ENCODE measurements at places on chromosomes 2 and 18.
A peak's percentile ranks its signal among the peaks of the same experiment; 100 is the strongest.

- DNase-seq, result no peak
These were observed 27.7 kb downstream of the BIRC6 start for GRCh38 chr2:32384529-32384928.

- no peak for DNase-seq
These were observed 12.4 kb downstream of the GALNT5 start for GRCh38 chr2:157269922-157270321.

DNA sequence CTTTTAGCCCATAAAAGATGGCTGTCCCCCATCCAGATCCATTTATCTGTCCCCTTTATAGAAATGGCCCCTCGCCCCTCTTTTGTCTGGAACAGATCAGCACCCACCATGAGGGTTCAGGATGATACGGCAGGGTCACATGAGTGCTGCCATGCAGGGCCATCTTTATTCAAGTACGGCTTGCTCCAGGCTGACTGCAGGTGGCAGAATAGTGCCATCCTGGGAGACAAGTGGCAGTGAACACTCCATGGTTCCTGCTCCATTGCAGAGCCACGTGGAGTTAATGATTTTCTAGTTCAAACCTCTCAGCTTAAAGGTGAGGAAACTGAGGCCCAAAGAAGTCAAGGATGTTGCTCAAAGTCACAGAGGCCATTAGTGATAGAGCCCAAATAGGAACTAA, 180.6 kb downstream of the CLIP4 start:
- DNase-seq, result no peak

- no peak for DNase-seq
These were observed 550.8 kb upstream of the ZEB2 start for GRCh38 chr2:145070703-145071102.

DNA sequence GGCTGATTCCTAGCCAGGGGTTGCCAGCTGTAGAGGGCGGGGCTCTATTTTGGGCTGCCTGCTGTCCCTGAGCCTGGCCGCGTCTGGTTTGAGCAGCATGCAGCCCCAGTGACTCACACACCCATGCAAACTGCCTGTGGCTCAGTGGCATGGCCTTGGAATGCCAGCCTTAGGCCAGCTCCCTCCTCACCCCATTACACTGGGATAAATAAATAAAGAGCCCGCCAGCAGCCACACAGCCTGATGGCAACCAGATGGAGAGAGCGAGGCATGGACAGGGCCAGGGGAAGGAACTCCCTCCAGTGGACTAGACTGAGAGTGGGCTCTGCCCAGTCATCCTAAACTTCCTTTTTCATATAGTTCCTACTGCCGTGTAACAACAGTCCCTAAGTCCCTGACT, 18.3 kb downstream of the NHEJ1 start:
- no peak for DNase-seq

- DNase-seq, result no peak
These were observed 83.3 kb upstream of the CD28 start for GRCh38 chr2:203623096-203623495.

- DNase-seq, result no peak
These were observed 140.1 kb downstream of the BABAM2 start for GRCh38 chr2:28030600-28030999.

DNA sequence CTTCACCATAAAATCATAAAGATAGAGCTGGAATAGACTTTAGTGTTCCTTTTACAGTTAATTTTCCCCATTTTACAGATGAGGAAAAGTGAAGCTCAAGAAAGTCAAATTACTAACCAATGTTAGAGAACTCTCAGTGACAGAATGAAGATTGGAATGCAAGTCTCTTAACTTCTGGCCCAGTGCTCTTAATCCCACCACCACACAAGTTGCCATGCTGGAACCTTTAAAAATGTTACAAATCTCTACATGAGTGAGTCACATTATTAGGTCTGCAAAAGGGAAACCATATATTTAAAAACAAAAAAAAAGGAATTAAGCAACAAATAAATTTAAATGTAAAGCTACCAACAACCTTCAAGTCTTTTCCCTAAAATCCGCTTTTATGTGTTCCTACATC, 3.5 kb downstream of the NCKAP1 start:
- no peak for DNase-seq

DNA sequence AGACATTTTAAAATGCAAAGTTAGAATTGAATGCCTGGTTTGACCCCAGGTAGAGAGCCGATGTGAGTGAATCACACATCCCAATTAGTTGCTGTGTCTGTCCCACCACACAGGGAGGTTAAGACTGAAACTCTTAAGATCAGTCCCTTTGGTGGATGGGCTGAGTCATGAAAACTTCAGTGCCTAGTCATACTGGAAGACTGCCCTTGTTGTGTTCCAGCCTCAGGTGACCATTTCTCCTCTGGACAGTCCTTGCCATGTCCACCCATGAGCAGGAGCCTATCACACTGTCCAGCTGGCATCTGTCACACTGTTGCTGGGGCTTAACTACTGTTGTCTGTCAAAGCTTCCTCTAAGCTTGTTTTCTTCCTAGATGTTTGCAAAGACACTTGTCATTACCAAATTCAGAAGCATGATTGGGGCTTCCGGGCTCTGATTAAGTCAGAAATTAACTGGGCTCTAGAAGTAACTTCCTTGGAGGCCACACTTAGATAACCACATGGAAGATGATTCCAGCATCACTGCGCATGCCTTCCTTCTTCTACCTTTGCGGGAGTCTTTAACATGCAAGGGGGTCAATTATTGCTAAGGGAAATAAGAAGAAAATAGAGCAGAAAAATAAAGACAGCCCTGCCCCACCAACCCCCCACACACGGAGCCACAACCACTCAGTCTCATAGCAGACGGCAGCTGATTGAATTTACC, 21.3 kb downstream of the CYRIA start:
- DNase-seq, result no peak

- no peak for DNase-seq
These were observed 1398.0 kb upstream of the NXPH2 start for GRCh38 chr2:140178234-140178633.

DNA sequence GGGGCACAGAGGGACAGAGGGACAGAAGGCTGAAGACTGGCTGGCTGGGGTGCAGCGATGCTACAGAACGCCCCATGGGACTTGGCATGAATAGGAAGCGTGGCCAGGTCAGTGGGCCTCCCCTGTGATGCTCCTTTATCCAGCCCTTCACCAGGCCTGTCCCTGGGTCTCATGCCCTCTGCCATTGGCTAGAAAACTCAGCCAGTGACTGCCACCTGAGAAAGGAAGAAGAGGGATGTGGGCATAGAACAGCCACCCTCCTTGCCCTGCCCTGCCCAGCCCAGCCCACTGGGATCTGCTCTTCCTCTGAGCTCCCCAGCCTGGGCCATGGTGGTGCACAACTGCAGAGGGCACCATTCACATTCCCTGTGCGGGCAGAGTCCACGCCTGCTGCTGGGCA, 10.5 kb upstream of the LAPTM4A start:
- no peak for DNase-seq

- no peak for DNase-seq
These were observed 27.1 kb upstream of the KLF11 start for GRCh38 chr2:10016001-10016801.

DNA sequence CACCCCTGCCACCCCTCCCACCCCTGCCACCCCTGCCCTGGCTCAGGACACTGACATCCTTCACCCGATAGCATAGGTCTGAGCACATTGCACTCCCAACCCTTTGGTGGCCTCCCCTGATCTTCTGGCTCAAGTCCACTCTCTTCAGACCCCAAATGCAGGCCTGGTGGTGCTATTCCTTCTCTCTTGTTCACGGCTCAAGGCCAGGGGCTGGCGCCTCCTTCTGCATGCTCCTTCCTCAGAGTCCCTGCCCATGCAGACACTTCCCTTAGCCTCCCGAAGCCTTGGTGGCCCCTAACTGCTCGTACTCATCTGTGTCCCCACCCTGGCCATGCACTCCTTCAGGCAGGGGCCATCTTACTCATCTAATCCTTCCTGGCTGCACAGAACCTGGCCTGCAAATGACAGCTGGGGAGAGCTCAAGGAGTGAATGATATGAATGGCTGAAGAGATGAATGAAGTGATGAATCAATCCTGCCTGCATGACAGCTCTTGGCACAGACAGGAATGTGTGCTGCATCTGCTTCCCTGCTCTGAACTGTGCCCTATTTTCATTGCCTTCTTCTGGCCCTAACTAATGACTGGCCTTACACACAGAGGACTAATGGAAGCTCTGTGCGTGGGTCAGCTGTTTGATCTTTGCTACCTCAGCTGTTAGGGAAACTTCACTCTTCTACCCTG, 290.8 kb downstream of the DYSF start:
- peak; percentile 33 for DNase-seq

DNA sequence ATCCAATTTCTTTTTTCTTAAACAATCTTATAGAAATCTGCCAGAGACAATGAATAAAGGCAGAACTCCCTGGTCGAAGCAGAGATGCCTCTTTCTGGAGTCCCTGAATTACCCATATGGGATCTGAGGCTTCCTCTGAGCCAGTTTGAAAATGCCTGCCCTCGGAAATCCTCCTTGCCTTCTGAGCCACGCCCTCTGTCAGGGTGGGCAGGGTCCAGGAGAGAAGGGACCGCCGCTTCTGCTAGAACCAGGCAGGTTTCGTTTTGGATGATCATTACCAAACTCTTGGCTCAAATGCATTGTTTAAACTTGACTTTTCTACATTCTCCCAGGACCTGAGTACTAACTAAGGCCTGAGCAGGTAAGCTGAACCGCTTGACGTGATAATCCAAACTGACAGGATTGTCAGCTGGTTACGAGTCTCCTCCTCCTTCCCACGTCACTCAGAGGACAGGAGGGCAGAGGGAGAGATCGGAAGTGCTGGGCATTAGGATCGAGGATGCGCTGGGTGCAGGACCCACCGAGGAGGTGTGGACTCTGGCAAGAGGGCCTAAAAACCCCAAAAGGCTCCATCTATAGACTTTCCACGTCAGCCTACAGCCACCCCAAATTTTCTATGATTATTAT, 128.4 kb downstream of the KLHL29 start:
- DNase-seq, result no peak

- DNase-seq, result no peak
These were observed 84.8 kb downstream of the CTIF start for GRCh38 chr18:48623468-48624235.

DNA sequence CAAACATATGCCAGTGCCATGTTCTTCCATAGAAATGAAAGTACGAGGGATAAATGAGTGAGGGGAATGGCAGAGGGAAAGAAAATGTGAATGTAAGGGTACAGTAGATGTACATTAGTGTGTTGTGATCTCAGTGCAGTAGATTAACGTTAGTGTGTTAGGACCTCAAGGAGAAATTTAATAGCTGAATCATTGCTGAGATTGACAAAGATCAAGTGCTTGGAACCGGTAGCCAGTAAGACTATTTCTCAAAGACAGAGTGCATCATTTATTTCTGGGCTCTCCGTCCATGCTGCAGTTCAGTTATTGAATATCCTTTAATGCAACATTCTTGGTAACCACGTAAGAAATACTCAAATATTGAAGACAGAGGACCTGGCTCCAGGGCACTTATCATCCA, 246.0 kb downstream of the PTPRM start:
- DNase-seq, result no peak

DNA sequence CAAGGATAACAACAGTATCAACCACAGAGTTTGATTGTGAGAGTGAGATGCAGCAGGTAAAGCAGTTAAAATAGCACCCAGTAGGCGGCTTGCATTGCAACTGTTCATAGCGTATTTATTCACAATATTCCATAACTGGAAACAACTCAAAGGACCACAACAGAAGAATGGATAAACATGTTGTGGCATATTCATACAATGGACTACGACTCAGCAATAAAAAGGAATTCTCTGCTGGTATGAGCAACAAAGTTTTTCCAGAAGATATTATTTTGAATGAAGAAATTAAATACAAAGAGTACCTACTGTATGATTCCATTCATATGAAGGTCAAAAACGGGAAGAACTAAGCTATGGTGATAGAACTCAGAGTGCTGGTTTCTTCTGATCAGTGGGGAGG, 25.2 kb downstream of the GPATCH11 start:
- DNase-seq, result no peak

GRCh38 chr2:56801214-56801613, 617.4 kb downstream of the CCDC85A start:
- DNase-seq, result no peak

- DNase-seq, result no peak
These were observed 151.9 kb downstream of the FHOD3 start for GRCh38 chr18:36449451-36449850.

DNA sequence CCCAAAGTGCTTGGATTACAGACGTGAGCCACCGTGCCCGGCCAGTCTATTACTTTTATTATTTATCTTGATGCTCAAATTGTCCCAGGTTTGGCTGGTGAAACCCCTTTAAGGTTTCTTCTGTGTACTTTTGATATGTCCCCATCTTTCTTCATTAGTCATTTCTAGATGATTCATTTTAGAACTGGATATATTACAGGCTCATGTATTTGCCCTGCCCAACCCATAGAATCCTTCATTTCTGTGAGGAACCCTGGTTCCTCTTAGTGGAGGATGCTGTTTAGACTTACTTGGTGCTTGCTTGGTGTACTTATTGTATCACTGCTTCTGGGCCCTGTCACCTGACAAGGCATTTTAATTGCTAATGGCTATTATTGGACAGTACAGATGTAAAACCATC, 40.1 kb downstream of the KCMF1 start:
- no peak for DNase-seq

DNA sequence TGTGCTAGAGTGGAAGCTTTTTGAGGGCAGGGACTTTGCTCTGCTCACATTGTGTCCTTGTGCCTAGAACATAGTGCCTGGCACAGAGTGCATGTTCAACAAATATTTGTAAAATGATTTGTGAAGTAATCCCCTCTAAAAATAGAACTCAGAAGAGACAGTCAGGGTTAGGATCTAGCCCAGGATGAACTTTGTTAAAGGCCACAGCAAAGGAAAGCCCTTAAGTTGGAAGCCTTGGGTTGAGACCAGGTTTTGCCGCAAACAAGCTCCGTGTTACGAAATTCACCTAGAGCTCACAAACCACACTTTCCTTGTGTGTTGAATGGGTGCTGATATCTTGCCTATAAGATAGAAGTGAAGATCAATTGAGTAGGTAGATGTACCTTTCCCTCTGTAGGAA, 84.2 kb downstream of the SETBP1 start:
- DNase-seq, result no peak

GRCh38 chr2:95389245-95390119, 13.0 kb upstream of the FAHD2A start:
- no peak for DNase-seq

DNA sequence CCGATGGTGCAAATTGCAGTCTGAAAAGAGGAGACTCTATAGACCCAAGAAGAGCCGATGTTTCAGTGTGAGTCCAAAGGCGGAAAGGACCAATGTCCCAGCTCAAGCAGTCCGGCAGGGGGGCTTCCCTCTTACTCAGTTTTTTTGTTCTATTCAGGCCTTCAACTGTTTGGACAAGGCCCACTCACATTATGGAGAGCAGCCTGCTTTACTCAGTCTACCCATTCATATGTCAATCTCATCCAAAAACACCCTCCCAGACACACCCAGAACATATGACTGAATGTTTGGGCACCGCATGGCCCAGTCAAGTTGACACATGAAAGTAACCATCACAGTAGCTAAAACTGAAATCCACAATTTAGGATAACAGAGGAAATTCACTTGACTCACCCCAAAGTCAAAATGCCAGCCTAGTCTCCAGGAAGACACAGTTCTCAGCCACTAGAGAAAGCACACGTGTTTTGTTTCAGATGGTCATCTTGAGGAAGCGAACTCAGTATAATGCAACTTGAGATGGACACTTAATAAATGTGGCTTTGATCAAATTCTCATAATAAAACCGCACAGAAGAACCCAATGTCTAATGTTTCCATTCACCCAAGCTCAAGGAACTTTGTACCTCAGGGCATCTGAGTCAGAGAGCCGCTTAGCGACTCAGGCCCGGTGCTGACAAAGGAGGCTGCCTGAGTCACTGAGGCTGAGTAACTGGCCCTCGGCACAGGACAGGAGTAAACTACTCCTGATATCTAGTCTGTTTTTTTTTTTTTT, 2.4 kb downstream of the FHL2 start:
- peak; percentile 87 for DNase-seq

GRCh38 chr2:174574657-174575056, 22.9 kb downstream of the WIPF1 start:
- DNase-seq, result no peak

Measured in pulmonary artery endothelial cell (primary cell).